ENCODE measurements at places on chromosomes 16 and 17.

GRCh38 chr17:17873450-17873991 lies 36.7 kb upstream of the SREBF1 start:
- DNase-seq = no peak

DNA sequence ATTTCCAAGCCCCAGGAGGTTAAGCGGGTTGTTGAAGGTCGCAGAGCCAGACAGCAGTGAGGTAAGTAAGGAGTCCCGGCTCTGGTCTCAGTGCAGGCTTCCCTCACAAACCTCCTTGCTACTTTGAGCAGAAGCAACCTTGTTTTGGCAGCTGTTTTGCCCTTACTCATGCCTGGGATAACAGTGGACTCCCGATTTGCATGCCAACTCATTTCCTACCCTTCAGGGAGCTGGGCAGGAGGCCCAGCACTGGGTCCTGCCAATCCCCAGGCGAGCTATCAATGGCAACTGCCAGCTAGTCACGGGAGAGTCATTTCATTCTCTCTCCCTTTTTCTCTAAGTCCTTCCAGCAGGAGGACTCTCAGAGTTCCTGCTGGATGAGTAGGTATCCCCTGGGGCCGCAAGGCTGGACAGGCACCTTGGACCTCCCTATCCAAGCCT lies 72.0 kb upstream of the KSR1 start:
- peak; percentile 67 for DNase-seq

- peak; percentile 35 for DNase-seq
These were observed 42.4 kb downstream of the RAI1 start for GRCh38 chr17:17723354-17724261.

- no peak for DNase-seq
These were observed 297.1 kb downstream of the HS3ST4 start for GRCh38 chr16:25988882-25989281.

DNA sequence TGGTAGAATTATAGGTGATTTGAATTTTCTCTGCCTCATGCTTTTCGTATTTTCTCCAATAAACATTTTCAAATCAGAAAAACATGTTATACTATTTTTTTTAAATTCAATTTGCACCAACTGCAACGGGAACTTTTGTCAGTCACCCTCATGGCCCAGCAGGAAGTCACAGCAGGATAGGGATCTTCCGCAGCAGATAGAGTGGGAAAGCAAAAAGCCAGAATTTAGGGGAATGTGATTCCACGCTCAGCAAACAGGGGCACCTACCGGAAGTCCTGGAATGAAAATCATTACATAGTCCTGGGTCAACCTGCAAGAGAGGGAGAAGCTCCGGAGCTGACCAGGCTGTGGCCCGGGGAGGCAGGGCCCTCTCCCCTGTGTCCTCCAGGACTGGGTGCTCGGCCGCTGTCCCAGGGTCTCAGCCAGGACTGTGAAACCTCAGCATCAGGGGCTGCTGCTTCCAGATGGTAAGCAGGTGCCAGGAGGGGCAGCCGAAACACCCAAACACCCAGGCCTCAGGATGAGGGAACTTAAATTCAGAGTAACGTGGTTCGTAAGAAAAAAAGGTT lies 3.9 kb downstream of the SLC47A2 start:
- DNase-seq = no peak

Data from fibroblast of the conjunctiva (primary cell).